Stimulated activated CD8-positive, alpha-beta memory T cell treated with anti-CD3 and anti-CD28 coated beads, Interleukin-4, amount 100 ng/mL, for 4 hours (primary cell): ENCODE measurements at places on chromosomes 4 and X.

GRCh38 chr4:169314906-169315305 lies 44.1 kb upstream of the SH3RF1 start:
- DNase-seq: no peak

DNA sequence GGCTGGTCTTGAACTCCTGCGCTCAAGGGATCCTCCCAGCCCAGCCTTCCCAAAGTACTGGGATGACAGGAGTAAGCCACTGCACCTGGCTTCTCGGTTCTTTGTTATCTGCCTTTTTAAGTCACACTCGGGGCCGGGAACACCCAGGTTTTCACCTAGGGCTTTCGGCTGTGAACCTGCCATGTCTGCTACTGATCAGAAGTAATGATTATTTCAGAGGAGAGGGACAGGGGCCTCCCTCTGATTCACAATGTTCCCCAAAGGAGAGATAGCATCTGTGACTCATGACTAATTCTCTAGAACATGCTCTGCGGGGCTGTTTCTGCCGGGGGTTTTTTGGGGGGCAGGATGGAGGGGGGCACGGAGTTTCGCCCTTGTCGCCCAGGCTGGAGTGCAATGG lies 26.9 kb downstream of the CRLF2 start:
- DNase-seq: no peak

DNA sequence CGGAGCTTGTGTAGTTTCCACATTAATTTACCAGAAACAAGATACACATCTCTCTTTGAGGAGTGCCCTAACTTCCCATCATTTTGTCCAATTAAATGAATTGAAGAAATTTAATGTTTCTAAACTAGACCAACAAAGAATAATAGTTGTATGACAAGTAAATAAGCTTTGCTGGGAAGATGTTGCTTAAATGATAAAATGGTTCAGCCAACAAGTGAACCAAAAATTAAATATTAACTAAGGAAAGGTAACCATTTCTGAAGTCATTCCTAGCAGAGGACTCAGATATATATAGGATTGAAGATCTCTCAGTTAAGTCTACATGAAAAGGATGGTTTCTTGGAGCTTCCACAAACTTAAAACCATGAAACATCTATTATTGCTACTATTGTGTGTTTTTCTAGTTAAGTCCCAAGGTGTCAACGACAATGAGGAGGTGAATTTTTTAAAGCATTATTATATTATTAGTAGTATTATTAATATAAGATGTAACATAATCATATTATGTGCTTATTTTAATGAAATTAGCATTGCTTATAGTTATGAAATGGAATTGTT lies at the start of gene FGB:
Gene FGB, plus strand, starts transcription at position 315 of the 558 bp plus-strand sequence. Its CDS starts 8 bp downstream, at position 323.
- DNase-seq: no peak

GRCh38 chrX:121546317-121546716 lies 498.9 kb downstream of the GLUD2 start:
- DNase-seq: no peak

- no peak for DNase-seq
Measured at GRCh38 chr4:24560868-24561368, 23.4 kb downstream of the DHX15 start.

DNA sequence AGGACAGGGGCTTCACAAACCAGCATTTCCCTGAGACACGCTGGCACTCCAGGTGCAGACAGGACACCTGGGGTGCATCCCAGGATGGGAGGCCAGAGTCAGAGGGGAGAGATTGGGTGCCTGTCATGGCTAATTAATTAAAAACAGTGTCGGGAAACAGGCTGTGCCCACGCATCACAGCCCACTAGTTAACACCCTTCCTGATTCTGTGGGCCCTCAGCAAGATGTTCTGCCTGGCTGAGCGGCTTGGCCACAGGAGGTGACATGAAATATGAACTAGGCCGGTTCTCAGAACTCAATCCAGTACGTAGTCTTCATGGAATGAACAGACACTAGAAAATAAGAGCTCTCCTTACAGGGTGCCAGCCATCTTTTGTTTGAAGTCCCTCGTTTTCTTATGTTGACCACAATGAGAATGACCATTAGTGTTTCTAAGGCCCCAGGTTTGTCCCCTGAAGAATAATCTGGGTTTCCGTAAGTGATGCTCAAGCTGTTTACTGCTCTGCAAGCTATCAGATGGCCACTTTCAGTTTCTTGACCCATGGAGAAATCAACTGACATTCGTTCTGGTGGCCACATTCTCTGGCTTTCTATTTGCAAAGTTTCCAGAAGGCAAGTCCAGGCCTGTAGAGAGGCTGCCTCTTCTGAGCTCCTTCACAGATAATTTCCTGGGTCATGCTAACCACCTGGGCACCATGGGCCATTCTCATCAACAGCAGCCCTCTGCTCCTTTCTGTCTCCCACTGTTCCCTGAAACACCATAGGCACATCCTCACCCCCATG lies 72.3 kb downstream of the SLC34A2 start:
- DNase-seq: no peak

DNA sequence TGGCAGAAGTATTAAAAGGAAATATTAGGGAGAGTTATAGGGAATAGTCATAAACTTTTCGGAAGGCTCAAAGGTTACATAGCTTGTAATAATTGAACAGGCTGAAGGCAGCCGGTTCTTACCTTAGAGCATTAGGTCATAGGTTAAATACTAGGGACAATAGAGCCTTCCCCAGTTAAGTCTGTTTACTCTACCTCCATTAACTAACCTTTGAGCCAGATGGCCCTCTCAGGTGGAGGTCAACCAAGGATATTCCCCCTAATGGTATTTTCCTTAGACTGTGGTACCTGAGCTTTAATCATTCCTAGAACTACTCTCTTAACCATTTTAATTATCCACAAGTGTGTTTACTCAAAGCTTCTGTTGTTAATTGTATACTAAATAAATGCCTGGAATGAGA lies 920.9 kb upstream of the PABPC4L start:
- DNase-seq: no peak

DNA sequence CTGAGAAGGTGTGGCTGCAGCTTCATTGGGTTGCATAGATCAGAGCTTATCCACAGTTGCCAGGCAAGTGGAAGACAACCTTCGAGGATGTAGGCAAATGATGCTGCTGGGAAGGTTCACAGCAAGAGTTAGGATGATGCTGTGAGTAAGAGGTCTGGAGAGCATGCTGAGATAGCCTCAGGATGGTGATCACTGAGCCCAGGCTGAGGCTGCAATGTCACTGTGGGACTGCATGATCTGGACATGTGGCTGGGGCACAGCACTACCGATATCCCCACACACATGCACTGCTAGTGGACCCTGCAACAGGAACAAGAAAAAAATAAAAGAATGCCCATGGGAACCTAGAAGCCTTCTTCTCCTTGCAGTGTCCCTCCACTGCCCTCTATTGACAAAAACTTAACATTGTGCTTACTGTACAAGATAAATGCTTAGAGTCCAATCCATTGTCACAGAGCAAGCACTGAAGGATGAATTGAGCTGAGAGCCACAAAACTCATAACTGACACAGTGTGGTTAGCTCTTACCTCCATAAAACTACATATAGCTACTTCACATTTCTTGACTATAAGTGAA lies 105.6 kb downstream of the CNKSR2 start:
- DNase-seq: no peak

DNA sequence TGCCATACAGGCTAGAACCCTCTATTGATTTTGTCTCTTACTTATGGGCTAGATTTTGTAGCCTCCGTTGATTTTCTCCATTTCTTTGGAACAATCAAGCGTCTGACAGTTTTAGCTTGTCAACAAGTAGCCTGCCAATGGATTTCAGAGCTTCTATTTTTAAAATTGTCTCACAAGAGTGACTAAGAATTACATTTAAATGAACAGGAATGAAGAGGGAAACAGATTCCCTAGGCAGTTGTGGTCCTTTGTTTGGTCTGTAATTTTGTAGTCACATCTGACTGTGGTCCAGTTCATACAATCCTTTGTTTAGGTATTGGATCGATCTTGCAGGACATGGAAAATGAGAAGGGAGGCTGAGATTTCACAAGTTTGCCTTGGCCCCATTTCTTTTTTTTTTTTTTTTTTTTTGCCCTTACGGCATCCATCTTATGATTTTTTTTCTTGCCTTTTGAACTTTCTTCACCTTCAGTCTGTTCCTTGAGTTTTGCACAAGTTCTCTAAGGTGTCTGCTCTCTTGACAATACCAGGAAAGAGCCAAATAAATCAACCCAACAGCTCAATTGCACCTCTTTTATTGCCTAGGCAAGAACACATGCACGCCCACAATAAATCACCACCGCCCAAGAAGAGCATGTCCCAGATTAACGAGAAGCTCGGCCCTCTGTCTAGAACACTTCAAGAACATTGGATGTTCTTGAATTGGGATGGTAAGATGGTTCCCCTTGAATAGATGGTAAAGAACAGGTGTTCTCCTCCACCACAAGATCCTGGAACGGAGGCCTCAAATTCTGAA lies 86.5 kb upstream of the EGFL6 start:
- DNase-seq: no peak

DNA sequence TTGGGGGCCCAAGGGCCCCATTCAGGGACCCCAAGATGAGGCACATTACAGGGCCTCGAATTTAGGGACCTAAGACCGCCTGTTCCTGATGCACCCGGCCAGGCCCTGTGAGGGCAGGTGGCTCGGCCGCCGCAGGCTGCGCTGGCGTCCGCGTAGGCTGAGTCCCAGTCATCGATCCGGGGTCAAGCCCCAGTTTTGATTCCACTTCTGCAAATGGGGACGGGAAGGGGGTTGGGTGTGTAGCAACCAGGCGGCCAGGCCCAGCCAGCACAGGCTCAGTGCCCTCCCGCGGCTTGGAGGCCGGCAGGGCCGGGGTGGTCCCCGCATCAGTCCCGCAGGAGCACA lies 327 bp downstream of the PNPLA4 start:
- DNase-seq: no peak

DNA sequence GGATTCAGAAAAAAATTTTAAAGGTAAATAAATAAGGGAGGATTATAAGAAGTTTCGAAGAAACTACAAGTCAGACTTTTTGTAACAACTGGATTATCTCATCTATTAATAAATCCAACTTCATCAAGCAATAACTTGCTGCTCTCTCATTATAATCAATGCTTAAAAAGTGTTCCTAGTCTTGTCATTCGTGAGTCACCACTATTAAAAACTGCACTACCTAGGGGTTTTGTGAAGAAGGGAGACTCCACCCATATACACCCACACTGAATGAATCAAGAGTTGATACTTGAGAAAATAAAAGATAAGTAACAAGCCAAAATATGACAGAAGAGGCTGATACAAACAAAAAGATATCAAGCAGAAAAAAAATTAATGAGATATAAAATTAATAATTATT lies 360.5 kb downstream of the ZNF674 start:
- DNase-seq: no peak

- no peak for DNase-seq
Measured at GRCh38 chr4:84803116-84803515, 163.4 kb downstream of the WDFY3 start.

DNA sequence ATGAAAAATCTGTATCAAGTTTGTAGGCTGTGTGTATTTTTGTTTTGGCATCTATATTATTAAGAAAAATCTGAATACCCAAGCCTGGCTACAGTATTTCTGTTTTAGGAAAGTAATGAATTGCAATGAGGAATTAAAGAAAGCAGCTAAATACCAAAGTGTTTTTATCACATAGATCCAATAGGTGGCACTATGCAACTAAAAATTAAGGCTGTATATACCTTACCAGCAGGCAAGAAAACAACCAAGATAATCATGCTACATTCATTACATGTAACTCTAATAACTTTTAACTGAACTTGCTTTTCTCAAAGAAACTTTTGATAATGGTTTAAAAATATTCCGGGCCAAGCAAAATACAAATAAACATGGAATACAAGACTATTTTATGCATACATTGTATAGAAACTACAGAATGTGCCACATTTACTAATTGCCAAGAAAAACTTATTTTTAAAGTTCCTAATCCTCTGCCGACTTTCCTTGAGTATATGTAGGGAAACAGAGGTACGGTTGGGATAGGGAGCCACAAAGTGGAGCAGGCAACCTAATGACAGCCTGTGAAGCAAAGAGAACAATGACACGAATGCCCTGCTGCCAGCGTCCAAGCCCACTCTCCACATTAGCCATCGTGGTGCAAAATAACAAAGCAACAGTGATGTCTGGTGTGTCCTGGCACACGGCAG lies 63.7 kb downstream of the SEC24D start:
- no peak for DNase-seq

DNA sequence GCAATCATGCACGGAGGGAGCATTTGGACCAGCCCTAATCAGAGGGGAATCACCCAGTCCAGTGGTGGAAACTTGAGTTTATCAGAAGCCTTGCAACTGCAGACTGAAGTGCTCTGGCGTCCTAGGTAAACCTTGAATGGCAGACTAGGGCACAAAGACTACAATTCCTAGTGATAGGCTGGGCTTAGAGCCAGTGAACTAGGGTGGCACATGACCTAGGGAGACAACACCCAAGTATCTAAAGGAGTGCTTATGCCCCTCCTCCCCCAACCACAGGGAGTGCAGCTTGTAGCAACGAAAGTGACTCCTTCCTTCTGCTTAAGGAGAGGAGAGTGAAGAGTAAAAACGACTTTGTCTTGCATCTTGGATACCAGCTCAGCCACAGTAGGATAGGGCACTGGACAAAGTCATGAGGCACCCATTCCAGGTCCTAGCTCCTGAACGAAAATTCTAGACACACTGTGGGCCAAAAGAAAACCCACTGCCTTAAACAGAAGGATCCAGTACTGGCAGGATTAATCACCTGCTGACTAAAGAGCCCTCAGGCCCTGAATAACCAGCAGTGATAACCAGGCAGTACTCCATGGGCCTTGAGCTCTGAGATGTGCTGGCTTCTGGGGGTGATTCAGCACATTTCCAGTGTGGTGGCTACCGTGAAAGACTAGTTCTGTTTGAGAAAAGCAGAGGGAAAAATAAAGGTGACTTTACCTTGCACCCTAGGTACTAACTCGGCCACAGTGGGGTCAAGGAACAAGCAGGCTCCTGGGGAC lies 58.7 kb upstream of the STARD8 start:
- no peak for DNase-seq

GRCh38 chr4:763922-764321 lies 58.3 kb downstream of the PCGF3 start:
- DNase-seq: no peak

DNA sequence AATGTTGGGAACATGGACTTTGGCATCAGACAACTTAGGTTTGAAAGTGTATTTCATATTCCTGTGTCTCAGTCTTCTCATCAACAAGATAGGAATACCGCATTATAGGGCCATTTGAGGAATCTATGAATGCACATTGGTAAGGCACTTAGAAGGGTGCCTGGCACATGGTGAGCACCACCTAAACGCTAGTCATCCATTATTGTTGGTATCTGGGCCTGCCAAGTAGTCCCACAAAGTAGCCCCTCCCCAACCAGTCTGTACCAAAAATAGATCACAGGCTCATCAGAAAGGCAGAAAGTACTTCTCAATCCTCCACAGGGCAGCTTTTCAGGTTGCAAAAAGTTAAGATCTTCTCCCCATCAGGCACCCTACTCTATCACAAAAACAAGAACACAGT lies 162.3 kb upstream of the KLF3 start:
- DNase-seq: no peak

DNA sequence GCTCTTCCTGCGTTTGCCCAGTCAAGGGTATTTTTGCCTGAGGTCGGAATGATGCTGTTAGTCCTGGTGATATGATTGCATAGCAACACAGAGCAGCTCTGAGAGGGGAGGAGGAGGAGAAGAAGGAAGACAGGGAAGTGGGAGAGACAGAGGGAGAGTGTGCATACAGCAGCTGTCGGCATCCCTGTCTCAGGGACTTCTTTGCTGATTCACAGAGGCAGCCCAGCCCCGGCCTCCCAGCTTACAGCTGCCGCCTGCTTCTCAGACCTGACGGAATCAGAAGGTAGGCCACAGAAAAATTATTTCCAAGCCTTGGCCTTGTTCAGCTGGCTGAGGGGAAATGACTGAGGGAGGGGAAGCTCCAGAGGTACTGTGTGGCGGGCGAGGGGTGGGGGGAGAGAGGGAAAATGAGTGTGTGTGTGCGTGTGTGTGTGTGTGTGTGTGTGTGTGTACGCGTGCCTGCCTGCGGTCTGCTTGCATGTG lies 319 bp downstream of the DRP2 start:
- no peak for DNase-seq
